ENCODE measurements at places on chromosomes 4 and X.

GRCh38 chr4:152591396-152591795, 55.5 kb upstream of the FBXW7 start:
- no peak for DNase-seq

- DNase-seq: no peak
Measured at GRCh38 chrX:38305971-38306370, 21.3 kb downstream of the RPGR start.

- DNase-seq: no peak
Measured at GRCh38 chr4:176492646-176493302, 173.0 kb downstream of the SPCS3 start.

DNA sequence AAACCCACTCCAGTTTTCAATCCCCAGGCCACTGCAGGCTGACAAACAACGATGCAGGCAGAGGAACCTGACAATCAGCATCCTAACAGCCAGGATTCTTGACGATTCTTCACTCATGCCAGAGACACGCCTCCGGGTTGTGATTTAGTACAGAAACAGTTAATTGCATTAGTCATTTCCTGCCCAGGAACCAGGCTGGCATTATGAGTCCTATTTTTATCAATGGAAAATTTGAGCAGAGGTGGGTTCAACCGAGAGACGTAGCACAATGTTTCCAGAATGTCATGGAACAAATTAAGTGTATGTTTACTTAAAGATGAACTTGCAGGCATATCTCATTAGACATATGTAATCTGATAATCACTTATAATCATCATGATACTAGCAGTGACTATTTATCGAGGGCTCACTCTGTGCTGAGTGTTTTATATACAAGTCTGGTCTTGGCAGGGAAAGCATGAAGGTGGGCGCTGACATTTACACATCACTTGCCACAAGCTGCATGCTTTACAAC, 159.7 kb downstream of the NSUN7 start:
- no peak for DNase-seq

GRCh38 chrX:96692454-96692853, 7.8 kb downstream of the DIAPH2 start:
- DNase-seq: no peak

- DNase-seq: no peak
Measured at GRCh38 chr4:68183417-68183816, 53.7 kb upstream of the TMPRSS11F start.

GRCh38 chr4:188854436-188854835, 715.2 kb downstream of the TRIML1 start:
- no peak for DNase-seq

DNA sequence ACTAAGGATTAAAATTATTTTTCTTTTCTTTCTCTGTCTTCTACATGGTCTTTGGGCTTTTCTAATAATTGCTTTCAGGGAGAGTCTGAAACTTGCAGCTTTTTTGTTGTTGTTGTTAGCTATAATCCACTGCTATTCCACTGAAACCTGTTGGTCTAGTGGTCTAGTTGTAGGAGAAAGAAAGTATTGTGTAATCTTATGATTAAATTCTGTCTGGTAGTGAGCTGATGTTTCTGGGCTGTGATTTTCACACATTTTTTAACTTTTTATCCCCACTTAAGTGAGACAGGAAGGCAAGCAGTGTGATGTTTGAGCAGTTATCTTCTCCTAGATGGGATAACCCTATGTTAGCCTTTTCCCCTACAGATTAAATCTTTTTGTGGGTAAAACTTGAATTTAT, 825.2 kb downstream of the PCDH7 start:
- no peak for DNase-seq

Data from substantia nigra (tissue), 51 donors.